AG04449 (cell line): ENCODE measurements at places on chromosomes 13 and 19.

DNA sequence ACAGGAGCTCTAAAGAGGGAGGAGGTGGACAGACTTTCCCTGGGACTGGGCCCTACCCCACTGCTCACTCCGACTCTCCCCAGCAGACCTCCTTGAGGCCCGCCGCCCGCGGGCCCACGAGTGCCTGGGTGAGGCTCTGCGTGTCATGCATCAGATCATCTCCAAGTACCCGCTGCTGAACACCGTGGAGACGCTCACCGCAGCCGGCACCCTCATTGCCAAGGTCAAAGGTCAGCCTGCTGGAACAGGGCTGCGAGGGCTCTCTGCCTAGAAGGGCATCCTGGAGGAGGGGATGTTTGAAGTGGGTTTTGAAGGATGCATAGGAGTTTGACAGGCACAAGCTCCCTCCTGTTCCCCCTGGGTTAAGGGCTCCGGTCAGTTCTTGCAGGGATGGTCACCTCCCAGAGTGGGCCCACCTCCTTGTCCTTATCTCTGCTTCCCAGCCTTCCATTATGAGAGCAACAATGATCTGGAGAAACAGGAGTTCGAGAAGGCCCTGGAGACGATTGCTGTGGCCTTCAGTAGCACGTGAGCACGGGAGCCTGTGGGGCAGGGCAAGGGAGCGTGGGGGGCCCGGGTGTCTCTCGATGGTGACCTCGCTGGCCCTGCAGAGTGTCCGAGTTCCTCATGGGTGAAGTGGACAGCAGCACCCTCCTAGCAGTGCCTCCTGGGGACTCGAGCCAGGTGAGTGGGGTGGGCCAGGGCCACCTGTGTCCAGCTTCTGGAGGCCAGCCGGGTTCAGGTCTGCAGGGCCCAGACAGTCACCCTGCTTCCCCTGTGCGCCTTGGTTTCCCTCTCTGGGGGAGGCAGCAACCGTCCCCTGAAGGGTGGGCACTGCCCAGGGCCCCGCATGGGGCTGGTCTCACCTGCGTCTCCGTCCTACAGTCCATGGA lies 6.3 kb downstream of the ARHGAP45 start:
- no peak for DNase-seq

DNA sequence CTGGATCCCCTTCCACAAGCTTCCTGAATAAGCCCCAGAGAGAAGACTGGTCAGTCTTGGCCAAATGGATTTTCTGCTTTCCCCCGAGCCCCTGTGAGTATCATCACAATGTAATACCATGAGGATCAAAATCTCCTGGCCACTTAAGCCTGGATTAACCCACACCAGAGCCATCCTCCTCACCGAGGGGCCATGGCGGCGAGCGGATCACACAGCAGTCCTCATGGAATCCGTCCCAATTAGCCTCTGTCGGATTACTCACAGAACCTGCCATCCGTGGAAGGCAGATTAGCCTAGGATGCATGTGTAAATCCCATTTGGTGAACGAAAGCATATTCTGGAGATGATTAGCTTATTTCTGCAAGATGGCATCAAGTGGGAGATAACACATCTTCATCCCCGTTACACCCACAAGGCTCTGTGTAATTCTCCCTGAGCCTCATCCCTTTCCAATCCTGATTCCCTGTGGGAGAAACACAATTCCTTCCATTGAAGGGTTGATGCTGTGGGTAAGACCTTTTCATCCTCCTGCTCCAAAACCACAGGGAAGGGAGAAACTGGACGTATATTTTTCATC lies 42.5 kb downstream of the GNG7 start:
- DNase-seq = no peak

GRCh38 chr19:29682236-29682895 lies 17.1 kb downstream of the PLEKHF1 start:
- no peak for DNase-seq

DNA sequence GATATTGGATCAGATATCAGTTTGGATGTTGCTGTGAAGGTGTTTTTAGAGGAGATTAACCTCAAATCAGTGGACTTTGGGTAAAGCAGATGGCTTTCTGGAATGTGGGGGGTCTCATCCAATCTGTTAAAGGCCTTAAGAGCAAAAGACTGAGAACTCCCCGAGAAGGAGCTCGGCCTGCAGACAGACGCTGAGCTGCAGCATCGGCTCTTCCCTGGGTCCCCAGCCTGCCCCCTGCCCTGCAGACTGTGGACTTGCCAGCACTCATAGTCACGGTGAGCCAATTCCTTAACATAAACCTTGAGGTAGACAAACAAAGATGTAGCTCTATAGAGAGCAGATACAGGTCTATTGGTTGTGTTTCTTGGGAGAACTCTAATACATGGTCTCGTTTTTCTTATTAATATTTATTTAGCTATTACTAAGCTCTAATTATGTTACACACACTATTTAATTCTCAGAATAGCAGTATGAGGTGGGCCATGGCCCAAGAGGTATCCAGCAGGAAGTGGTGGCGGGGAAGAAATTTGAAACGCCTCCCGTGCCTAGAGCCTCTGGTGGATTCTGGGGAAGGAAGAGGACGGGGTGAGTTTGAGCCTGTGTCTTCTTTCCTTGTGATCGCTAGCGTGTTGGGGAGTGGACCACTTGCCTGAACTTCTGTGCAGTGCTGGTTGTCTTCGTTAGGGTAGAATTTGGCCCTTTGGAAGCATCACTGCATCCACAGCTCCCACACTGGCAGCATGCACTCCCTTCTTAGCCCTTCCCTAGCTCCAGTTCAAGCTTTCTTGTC lies 305.3 kb downstream of the TEX29 start:
- no peak for DNase-seq

DNA sequence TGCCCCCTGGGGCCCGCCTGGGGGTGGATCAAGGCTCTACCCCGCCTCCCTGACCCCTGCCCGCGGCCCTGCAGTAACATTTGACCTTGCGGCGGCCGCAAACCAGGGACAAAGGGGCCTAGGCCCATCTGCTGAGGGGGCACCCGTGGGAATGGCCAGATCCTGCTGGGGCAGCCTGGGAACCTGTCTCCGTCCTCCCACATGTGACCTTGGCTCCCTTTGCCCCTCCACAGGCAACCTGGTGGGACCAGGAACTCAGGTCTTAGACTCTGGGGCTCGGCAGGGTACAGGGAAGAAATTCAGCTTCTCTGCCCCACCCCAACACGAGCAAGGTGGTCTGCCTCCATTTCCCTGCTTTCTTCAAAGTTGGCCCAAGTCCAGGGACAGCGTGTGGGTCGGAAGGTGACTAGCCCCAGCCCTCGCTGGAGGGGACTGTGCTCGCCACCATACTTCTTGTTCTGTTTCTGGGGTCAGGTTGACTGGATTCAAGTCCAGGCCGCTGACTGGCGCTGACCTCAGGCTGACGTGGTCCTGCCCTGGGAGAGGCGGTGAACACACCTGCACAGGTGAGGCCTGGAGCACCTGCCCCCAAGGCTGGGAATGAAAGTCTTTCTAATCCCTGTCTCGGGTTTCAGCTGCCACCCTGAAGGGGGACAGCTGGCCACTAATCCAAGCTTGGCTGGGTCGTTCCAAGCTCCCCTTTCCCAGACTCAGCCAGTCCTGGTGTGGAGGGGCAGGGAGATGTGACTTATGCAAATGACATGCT lies 2.5 kb upstream of the NR2F6 start:
- DNase-seq = no peak

- DNase-seq = no peak
Observed at GRCh38 chr13:103356226-103356864, 290.1 kb upstream of the SLC10A2 start.

- no peak for DNase-seq
Observed at GRCh38 chr19:46579361-46579879, 21.7 kb upstream of the CALM3 start.

GRCh38 chr13:50370303-50370950 lies 355.2 kb downstream of the KCNRG start:
- no peak for DNase-seq

GRCh38 chr19:44975444-44975843 lies 20.3 kb downstream of the CLPTM1 start:
- no peak for DNase-seq

DNA sequence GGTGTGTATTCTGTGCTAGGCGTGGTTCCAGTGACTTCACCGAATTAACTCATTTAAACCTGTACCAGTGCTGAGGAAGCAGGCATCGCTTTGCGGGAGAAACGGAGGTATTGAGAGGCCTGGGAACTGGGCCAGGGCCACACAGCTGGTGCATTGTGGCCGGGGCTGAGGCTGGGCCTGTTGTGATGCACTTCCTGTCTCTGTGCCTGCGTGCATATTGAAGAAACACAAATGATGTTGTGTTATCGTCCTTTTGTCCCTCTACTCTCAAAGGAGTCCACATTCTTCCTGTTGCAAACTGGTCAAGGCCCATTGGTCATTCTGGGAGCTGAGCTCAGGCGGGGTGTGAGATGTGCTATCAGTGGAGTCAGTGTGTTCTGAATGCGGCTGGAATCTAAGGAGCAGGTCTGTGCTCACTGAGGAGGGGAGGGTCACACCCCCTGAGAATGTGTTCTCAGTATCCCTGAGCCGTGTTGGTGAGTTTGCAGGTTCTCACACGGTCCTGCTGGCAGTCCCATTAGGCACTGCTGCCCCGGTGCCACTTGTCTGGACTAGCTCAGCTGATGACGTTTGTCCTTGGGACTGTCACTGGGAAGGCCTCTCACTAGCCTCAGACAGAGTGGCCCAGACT lies 62.1 kb downstream of the ARHGEF7 start:
- no peak for DNase-seq

- DNase-seq = no peak
Observed at GRCh38 chr13:43629691-43630480, 156.9 kb downstream of the ENOX1 start.

DNA sequence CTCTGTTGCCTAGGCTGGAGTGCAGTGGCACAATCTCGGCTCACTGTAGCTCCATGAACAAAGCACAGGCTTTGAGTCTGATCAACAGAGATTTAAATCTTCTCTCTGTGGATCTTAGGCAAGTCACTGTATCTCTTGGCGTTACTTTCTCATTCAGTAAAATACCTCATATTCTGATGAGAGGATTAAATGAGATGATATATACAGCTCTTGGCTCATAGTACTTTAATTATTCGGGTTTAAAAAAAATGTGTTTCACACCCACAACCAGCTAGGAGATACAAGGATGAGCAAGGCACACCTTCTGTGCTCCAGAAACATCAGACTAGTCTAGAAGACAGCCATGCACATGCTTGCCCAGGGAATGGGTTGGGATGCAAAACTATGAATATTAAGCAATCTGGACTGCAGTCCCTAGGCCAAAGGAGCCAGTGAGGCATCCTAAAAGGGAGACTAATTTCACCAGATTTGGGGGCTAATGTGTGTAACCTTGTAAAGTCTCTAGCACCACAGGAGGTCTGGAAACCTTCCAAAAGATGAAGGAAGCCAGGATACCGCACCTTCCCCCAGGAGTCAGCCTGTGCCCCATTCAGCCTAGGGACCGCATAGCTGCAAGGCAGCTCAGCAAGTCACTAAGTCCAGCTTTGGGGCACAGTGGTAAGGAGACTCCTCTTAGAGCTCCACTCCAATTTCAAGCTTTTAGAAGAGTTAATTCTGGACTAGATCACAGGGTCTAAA lies 2.5 kb downstream of the VPS36 start:
- no peak for DNase-seq

GRCh38 chr19:15614507-15615379 lies at the start of gene CYP4F8:
Gene CYP4F8 (plus strand): TSS chr19:15615218. CDS start chr19:15615617, 399 bp downstream.
- no peak for DNase-seq

DNA sequence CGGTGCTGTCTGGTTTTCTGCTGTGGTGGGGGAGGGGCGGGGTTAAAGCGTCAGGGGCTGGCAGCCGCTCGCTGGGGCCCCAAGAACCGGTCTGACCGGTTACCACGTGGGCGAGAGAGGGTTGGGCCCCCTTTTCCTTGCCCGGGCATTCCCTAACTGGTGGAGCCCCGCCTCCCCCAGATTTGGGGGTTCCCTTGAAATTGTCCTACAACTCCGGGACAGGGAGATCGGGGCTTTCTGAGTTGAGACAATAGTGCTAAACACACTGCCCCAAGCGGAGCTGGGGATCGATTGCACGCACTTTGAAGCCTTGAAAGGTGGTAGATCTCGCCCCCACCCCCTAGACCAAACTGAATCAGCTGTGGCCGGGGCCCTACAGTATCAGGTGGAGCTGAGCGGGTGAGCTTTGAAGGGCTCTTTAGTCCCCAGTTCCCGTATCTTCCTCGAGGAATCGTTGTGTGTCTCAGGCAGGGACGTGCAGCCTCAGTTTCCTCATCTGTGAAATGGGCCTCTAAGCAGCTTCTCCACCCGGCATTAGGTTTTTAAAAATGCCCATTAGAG lies 4.8 kb downstream of the IER2 start:
- DNase-seq = no peak

GRCh38 chr13:89352384-89352783 lies 1681.2 kb downstream of the SLITRK5 start:
- no peak for DNase-seq

- no peak for DNase-seq
Observed at GRCh38 chr19:45717983-45718650, 12.6 kb downstream of the FBXO46 start.

DNA sequence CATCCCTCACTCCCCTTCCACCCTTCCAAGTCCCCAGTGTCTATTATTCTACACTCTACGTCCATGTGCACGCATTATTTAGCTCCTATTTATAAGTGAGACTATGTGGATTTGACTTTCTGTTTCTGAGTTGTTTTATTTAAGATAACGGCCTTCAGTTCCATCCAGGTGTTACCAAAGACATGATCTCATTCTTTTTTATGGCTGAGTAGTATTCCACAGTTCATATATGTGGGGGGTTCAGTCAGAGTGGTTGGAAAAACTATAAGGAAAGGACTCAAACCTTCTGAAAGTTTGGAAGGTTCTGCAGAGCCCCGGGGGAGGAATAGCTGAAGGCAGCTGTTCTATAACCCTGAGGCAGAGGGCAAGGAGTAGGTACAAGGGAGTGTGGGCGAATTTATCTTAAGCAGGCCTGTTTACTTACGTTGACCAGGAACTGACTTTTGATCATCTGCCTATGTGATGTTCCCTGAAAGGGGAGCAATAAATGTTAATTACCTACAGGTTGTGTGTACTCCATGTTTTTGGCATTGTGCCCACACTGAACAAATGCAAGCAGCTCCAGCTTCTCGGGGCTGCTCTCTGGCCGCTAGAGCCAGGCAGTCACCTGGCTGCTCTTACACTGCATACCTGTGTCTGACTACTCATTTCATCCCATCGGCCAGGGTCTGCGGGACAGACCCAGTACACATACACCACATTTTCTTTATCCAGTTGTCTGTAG lies 13.5 kb upstream of the ADGRE1 start:
- no peak for DNase-seq

DNA sequence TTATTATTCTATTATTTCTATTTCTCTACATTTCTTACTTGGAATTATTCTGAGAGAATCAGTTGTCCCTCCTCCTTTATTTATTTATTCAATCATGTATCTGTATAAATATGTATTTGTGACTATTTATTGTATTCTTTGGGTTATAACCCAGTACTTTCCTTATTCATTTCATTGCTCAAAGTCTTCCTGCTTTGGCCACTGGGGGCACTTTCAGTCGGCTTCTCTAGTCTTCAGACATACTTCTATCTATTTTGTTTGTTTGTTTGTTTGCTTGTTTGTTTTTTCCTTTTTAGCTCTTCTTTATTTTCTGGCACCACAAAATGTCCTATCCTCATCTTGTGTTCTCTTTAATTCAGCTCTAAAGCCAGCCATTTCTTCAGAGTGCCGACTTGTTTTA lies 260.4 kb downstream of the NALCN start:
- DNase-seq = no peak

- DNase-seq = no peak
Observed at GRCh38 chr13:111303559-111303958, 16.9 kb upstream of the TEX29 start.
